ENCODE measurements at places on chromosomes 11 and 22.

- DNase-seq, result no peak
Observed at GRCh38 chr22:39122772-39123470, 25.9 kb downstream of the APOBEC3H start.

GRCh38 chr11:5499671-5500070, 10.1 kb downstream of the UBQLN3 start:
- no peak for DNase-seq

DNA sequence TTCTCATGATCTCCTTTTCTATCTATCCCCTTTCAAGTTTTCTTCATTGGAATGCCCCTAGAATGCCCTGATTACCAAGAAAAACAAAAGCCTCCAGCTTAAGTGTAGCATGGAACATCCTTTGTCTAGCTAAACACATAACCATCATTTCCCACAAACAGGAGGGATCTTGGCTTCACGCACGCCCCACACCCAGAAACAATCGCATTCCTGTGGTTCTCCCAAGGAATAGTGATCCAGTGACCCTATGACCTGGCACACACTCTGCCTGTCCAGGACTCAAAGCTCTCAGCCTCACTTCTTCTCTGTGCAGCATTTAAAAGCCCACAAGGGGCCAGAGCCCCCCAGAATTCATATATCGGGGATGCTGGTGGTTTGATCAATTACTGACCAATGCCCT, 9.3 kb upstream of the POU2AF1 start:
- no peak for DNase-seq

GRCh38 chr11:11349106-11349825, 3.8 kb downstream of the CSNK2A3 start:
- no peak for DNase-seq

- no peak for DNase-seq
Observed at GRCh38 chr22:20008221-20008995, 8.2 kb downstream of the ARVCF start.

DNA sequence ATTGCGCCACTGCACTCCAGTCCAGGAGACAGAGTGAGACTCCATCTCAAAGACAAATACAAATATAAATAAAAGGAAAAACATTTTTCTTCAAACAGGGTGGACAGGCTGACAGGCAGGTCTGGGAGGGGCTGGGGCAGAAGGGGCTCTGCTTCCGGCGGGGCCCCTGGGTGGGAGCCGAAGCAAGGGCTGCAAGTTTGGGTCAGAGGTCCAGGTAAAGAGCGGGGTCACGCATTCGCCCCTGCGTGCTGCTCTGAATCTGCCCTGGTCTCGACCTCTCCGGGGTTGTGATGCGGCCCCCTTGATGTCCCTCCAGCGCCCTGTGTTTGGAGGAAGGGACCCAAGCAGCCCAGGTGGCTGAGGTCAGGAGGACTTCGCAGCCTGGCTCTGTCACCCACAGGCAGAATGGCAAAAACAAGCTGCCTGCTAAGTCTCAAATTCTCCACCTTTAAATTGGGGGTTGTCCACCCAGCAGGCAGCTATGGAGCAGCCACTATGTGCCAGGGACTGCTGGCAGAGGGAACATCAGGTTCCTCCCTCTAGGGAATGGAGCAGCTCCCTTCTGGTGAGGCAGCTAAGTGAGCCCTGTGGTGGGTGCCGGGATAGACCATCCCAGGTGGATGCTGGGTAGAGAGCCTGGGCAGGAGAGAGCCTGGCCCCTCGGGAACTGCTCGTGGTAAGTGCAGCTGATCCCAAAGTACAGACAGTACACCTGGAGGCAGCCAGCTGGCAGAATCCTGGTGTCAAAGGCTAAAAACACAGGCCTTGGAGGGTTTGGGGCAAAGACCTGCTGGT, 10.3 kb upstream of the PHF21B start:
- DNase-seq, result no peak

DNA sequence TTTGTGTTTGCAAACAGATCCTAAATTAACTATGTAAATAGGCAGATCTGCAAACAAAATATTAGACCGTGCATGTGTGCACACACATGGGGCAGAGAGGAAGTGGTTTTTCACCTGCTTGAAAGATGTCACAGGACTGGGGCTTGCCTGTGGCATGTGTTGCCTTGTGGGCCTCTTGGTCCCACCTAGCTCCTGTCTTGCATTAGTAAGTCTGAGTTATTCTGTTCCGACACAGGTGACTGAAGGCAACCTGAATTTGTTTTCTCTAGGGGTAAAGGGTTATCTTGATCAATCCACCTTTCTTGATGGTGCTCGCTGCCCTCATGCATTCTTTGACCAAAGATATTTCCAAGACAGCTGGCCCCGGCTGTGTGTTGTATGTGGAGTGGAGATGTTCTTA, 667.5 kb downstream of the NTM start:
- no peak for DNase-seq

- no peak for DNase-seq
Observed at GRCh38 chr11:118641397-118642019, 34.1 kb downstream of the PHLDB1 start.

DNA sequence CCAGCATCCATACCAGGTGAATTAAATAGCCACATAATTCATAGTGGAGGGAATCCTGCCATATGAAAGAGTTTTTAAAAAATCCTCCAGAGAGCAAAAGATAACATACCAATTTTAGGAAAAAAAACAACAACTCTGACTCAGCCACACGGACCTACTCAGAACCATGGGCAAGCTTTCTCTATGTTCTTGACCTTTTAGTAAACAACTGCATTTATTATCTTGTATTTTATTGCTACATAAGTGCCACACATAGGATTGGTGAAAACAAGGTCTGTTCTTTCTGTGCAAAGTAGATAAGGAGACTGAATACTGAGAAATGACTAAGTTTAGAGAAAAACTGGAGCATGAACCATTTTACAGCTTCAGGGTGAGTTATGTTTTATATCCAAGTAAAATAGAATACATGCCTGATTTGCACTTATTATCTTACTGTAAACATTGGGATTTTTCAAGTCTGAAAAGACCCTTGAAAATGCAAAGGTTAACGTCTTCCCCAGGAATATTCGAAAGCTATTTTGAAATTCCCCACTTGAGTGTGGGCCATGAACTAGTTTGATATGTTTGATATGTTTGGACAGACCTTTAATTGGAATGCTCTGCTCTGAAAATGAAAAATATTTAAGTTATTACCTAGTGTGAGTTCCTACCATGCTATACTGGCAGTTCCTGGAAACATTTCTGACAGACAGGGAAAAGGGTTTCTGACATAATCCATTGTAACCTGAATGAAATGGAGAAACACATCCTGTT, 89.5 kb upstream of the DDI1 start:
- no peak for DNase-seq

- no peak for DNase-seq
Observed at GRCh38 chr11:104442321-104442720, 278.4 kb upstream of the PDGFD start.

DNA sequence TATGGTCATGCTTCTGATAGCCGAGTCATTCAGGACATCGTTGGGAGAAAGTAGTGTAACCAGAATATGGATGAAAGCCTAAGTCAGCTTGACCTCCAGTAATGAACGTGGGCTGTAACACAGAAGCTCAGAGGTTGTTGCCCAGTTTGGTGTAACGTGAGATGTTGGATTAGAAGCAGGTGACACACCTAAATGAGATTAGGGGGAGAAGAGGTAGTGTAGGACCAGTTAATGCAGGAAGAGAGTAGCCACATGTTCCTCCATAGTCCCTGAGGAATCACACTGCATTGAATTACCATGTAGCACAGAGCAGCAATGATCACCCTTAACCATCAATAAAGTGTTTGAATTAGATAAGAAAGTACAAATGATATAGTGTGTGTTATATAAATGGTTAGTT, 20.4 kb downstream of the FBXO7 start:
- DNase-seq, result no peak

DNA sequence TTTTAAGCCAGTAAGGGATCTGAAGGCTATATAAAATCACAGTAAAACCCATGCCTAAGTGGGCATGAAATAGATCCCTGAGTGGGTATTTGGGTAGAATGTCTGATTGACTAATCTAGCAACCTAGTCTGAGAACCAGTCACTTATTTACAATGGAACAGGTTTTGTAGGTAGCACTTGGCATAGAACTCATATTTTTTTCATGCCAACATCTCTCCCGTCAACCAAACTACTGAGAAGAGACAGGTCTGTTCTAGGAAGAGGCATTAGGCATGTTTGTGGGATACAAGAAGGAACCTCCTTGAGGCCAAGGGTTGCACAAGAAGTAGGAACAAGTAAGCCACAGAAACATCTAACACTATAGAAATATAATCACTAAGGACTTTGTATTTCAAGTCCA, 840.4 kb upstream of the TENM4 start:
- no peak for DNase-seq

DNA sequence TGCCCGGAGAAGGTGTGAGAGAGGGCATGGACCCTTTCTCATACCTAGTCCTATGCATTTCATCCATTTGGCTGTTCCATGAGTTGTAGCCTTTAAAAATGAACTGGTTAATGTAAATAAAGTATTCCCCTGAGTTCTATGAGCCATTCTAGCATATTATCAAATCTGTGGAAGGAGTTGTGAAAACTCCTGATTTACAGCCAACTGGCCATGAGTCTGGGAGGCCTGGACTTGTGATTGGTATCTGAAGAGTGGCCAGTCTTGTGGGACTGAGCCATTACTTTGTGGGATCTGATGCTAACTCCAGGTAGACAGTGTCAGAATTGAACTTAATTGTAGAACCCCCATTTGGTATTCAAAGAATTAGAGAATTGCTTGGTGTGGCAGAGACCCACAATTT, 48.4 kb downstream of the FAM118A start:
- no peak for DNase-seq

GRCh38 chr11:113531083-113531482, 55.9 kb upstream of the DRD2 start:
- no peak for DNase-seq

GRCh38 chr11:119153049-119153818, 4.4 kb downstream of the ABCG4 start:
- no peak for DNase-seq

GRCh38 chr22:49143812-49144211, 683.9 kb downstream of the BRD1 start:
- no peak for DNase-seq

DNA sequence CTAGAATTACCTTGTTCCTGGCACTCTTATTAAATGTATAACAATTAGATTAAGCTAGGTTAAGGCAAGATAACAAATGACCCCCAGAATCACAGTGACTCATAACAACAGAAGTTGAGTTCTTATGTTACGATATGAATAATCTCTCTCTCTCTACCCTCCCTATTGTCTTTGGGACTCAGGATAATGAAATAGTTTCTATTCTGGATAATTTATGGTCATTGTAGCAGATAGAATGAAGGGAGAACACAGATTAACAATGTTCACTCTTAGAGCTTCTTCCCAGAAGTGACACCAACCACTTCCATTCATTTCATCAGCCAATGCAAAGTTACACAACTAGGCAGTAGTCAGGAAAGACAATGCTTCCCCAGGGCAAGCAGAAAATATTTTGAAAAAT, 334.5 kb downstream of the C11orf87 start:
- no peak for DNase-seq

- no peak for DNase-seq
Observed at GRCh38 chr11:76704171-76704948, 33.8 kb upstream of the LRRC32 start.

DNA sequence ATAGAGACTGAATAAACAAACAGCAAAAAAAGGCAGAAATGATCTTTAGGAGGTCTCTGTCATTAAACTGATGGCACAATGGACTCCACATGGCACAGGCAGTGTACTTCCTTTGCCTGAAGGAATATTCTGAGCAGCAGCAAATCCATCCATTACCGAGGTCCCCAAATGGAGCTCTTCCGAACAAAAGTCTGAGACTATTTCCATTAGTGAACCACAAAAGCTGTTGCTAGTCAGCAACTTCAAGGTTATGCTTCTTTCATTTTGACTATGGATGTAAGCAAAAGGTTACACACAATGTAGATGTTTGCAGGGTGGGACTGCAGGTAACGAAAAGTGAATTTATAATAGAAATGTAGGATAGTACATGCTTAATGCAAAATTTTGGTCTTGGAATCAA, 14.5 kb downstream of the NARS2 start:
- no peak for DNase-seq

DNA sequence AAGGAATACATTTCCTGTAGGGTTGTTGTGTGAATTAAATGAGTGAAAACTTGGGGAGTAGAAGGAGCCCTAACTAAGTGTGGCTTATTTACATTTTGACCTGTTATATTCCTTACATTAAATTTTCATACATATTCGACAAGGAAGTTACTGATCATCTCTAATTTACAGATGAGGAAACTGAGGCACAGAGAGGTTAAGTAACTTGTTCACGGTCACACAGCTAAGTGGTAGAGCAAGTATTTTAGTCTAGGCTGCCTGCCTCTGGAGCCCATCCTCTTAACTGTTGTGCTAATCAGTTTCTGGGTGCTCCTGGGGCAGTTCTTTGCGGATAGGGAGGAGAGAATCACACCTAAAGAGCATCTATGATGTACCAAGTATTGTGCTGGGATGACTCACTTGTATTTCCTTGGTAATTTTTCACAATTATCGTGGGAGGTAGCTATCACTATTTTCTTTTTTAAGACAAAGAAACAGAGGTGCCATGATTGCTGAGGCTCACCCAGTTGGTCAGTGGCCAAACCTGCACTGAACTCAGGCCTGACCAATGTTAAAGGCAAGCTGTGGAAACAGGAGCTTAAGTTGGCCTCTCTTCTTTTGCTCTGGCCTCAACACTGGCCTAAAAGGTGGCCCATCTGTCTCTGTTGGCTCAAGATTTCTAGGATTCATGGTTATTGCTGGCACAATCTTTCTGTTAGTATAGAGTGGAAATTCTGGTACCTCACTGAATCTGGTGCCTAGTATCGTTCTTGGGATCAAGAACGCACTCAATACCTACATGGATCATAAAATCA, 2.9 kb upstream of the ELF5 start:
- DNase-seq, result no peak

- DNase-seq, result no peak
Observed at GRCh38 chr11:100676901-100677300, 10.2 kb upstream of the ARHGAP42 start.

GRCh38 chr11:93689240-93689639, 27.8 kb downstream of the CEP295 start:
- DNase-seq, result no peak

DNA sequence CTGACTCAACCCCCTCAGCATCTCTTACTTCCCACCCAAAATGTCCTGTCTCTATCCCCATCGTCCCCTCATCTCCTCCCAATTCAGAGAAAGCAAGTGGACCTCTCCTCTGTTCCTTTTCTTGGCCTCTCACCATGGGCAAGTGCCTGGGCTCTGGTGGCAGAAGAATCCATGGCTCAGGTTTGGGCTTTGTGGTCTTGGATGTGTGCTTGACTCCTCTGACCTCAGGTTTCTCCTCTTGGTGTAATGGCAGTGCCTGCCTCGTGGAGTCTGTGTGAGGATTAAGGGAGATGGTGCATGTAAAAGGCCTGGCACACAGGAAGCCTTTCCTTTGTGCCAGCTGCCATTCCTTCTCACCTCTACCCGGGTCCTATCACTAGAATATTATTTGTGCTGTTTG, 3.2 kb downstream of the BMAL1 start:
- DNase-seq, result no peak

DNA sequence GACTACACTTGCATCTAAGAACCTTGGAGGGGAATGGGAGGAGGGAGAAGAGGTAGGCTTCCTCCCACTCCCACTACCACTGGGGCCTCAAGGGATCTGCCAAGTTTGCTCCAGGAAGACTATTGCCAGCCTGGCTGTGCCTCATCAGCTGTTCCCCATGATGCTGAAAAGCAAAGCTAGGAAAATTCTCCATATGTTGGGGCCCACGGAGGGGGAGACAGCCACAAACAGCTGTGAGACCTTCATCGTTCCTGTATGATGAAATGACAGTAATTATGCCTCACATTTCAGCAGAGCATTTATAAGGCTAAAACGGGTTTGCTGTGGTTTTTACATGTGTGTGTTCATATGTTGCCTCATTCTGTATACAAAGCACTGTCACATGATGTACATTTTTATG, 6.7 kb downstream of the DSCAML1 start:
- DNase-seq, result no peak

- DNase-seq, result peak; percentile 90
Observed at GRCh38 chr11:3905080-3905953, 49.9 kb downstream of the STIM1 start.
